H1 (cell line): ENCODE measurements at places on chromosomes 16 and 17.

DNA sequence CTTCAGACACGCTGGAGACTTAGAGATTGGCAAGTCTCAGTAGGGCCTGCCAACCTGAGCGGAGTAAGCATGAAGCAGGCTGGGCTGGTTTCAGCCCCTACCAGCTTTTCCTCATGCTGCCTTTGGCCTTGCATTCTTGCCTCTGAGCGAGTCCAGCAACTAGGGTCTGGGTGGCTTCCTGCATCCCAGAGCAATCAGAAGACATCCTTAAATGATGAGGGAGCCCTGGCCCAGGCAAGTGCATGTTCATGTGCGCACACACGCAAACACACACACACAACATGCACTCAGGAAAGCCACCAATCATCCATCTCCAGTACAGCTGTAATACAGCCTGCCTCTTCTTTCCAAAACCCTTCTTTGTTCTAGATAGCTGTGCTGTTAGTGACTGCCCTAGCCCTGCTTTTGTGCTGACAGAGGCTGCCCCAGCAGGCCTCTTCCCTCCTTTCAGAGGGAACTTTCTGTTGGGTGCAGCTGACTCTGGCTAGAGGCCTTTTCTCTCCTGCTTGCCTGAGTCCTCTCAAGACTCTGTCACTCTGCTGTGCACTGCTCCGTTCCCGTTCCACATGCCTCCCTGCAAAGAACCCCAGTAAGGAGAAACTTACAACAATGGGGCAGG lies 30.7 kb upstream of the TBX2 start:
- DNase-seq, result no peak

- DNase-seq, result no peak
Measured at GRCh38 chr17:74015990-74016389, 187.5 kb upstream of the RPL38 start.

GRCh38 chr16:85536411-85537330 lies 76.5 kb upstream of the GSE1 start:
- no peak for DNase-seq

DNA sequence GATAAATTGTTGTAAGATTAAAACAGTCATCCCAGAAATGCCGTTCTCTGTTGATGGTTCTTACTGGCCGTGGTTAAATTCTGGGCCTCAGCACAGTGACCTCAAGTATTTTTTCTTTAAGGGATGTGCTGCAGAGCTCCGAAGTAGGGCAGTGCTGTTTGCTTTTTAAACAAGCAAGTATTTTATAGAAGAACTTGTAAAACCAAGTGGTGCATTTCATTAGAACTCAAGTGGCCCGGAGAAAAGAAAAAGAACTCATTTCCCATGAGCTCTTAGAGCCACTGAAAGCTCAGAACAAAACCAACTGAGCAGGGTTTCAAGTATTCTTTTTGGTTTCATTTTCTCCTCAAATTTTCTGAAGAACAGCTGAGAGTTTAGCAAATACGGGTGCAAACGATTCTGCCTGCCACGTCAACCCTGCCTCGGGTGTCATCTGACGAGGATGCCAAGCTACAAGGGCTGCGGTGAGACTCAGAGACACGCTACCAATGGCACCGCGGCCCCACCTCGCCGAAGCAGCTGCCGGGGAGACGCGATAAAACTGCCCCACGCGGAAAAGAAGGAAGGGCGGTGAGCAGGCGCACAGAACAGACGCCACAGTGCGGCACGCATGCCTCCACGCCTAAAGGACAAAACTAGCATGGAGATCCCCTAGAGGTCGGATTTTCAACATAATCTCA lies 6.3 kb downstream of the LMF1 start:
- no peak for DNase-seq

GRCh38 chr17:82439829-82440365 lies 10.7 kb downstream of the CYBC1 start:
- DNase-seq, result no peak

GRCh38 chr16:66603537-66604375 lies 748 bp upstream of the CMTM3 start:
- no peak for DNase-seq

DNA sequence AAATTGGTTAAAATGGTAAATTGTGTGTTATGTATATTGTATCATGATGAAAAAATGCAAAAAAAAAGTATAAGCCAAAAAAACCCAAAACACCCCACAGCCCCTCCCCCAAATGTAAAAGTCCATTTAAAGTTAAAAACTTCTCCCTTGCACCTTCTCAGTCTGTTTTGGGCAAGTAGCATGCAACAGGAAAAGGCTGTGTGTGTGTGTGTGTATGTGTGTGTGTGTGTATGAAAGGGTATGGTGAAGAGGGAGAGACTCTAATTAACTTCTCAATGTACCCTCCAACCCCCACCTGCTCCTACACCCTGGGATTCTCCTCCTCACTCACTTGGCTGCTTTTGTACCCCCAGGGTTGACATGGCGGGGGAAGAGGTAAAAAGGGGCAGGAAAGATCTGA lies 9.2 kb upstream of the GGT6 start:
- no peak for DNase-seq

DNA sequence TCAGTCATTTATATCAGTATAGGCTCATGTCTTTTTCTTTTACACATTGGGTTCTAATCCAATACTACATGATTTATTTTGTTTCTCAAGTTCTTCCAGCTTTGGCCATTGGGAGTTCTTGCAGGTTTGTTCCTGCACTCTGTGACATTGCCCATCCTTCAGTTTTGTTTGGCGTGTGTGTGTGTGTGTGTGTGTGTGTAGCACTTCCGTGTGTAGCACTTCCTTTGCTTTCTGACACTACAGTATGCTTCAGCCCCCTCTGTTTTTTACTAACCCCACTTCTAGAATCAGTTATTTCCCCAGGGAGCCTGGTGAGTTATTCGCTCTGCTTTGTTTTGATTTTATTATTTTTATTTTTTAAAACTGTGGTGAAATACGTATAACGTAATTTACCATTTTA lies 75.6 kb upstream of the LGALS9 start:
- no peak for DNase-seq

- DNase-seq, result no peak
Measured at GRCh38 chr17:47781397-47781796, 40.2 kb downstream of the OSBPL7 start.

DNA sequence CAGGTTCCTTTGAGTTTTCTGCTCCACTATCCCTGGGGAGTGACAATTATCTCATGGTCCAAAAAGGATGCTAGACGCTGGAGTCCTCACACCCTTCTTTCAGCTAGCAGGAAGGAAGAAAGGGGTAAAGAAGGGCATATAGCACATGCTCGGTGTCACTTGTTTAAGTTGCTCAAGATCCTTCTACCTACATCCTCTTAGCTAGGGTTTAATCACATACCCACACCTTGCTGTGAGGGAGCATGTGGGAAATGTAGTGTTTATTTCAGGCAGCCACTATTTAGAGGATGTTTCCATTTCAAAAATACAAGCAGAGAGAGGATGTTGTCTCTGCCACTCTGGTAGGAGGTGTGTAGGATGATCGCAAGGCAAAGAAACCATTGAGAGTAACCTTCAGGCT lies 4.5 kb downstream of the PRKCB start:
- no peak for DNase-seq

GRCh38 chr17:10077561-10078299 lies 120.7 kb downstream of the GAS7 start:
- no peak for DNase-seq
